ENCODE measurements at places on chromosomes 2 and 18. TPM values are rescaled to one million over a fixed set of nuclear protein-coding genes. Genes with fewer than 3 reads are reported as not detected.

Gene GCG
- total RNA-seq, result not detected

Gene CROCC2
- total RNA-seq, result not detected

Gene IL18R1
- total RNA-seq, result 1.00 TPM

Gene OTOS
- not detected for total RNA-seq

Gene MAP3K19
- not detected for total RNA-seq

Gene LCT
- total RNA-seq, result not detected

Gene BIRC6
- total RNA-seq, result 65.1 TPM

Data from mammary microvascular endothelial cell (primary cell).